NCI-H524 treated with DMSO at 0.1 percent for 48 hours (cell line): ENCODE measurements at places on chromosomes 3 and 15.

DNA sequence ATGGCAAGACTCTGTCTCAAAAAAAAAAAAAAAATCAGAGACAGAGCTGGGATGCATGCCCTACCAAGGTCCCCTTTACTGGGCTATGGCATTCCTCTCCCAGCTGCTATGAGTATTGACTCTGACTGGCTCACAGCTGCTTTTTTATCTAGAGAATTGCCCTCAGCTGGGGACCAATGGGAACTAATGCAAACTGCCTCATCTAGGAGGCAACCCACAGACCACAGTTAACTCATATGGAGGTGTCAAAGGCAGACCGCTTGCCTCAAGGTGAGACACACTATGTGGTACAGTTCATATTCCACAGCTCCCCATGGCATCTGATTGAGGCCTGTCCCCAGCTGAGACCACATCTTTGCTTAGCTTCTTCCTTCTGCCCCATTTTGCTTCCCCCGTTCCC is 183.5 kb upstream of the EOMES start:
- no peak for DNase-seq

DNA sequence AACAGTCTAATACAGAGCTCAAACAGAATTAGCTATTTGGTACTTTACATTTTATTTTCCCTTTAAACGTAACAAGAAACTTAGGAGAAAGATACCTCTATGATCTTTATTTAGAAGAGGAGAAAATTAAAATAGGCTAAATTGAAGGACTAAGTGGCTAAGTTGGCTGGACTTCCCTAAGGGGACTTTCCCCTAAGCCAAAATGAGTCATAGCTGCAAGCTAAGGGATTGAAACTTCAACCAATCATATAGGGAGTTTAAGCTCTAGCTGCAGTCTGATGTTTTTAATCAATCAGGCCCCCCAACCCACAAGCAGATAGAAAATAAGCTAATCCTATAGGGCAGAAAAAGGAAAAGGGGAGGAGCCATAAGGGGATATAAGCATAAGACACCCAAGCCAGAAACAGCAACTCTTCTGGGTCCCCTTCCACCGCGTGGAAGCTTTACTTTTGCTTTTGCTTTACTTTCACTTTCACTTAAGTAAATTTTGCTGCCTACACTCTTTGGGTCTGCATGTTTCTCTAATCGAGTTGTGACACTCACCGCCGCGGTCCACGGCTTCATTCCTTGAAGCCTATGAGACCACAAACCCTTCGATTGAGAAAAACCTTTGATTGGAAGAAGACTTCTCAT is 1108.5 kb upstream of the EPHA6 start:
- no peak for DNase-seq

DNA sequence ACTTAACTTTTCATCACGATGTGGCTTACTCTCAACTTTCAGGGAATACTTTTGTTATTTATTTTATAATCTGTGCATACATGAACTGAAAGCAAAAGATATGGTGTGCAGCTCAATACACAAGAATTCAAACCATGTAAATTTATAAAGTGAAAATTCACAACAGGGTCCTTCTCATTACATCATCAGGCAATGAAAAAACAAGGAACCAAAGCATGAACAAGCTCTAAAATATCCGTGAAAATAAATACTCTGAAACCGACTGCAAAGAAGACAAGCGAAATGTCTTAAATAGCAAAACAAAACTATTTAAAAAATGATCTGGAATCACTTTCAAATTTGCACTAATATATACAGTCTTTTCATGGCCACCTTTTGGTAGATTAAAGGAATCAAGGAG is 28.9 kb downstream of the GNB5 start:
- no peak for DNase-seq

DNA sequence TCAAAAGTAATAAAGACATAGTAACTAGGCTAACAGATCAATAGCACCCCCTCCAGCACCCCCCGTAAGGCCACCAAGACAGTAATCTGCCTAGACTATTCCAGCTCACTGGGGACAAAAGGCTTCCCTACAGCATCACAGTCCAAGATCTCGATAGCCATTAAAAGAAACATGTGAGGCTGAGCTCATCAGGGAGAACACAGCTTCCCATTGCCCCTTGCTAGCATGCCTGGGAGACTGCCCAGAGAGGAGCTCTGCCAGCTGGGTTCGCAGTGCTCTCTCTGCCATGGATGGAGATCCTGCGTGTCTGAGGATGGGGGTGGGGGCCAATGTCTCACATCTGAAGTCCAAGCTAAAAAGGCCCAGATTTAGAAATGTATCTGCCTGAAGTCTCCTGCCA is 17.8 kb downstream of the LRIG1 start:
- DNase-seq: no peak

GRCh38 chr15:65743637-65744252 is 48.3 kb downstream of the DENND4A start:
- DNase-seq: no peak

- no peak for DNase-seq
These were observed 112.6 kb downstream of the SLC49A4 start for GRCh38 chr3:122907471-122907870.

DNA sequence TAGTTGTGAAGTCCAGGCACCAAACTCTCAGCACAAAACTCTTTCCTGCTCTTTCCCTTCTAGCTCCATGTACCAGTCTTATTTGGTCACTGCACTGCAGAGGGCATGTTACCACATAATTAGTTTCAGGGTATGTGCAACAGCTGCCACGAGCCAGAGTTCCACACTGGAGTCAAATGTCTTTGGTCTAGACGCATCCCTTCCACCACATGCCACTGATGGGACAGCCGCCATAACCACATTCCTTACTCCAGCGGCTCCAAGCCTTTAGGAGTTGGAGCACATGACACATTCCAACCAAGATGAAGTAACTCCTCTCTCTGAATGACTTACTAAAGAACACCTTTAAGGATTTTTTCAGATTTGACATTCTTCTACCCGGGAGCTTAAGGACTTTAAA is 153.4 kb downstream of the ERC2 start:
- DNase-seq: no peak

GRCh38 chr15:59812889-59813288 is 123.8 kb upstream of the BNIP2 start:
- peak; percentile 20 for DNase-seq

GRCh38 chr3:188938999-188939398 is 232.8 kb upstream of the TPRG1 start:
- no peak for DNase-seq

DNA sequence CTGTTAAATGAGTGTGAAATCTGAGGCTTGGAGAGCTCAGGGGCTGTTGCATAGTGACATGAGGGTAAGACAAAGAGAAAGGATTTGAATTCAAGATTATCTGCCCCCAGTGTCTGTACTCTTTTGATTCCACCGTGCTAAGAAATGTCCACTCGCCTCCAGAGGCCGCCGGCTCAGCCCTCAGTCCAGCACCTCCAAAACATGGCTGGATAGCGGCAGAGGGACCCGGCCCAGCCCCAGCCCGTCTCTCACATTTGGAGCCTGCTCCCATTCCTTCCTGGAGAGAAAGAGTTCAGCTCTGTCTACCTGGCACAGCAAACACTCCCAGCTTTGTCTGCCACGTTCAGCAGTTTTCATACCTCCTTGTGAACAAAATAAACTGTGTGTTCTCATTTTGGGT is 84.8 kb upstream of the IQSEC1 start:
- DNase-seq: no peak
